MV-4-11 (cell line): ENCODE measurements at places on chromosomes 1 and 21.

DNA sequence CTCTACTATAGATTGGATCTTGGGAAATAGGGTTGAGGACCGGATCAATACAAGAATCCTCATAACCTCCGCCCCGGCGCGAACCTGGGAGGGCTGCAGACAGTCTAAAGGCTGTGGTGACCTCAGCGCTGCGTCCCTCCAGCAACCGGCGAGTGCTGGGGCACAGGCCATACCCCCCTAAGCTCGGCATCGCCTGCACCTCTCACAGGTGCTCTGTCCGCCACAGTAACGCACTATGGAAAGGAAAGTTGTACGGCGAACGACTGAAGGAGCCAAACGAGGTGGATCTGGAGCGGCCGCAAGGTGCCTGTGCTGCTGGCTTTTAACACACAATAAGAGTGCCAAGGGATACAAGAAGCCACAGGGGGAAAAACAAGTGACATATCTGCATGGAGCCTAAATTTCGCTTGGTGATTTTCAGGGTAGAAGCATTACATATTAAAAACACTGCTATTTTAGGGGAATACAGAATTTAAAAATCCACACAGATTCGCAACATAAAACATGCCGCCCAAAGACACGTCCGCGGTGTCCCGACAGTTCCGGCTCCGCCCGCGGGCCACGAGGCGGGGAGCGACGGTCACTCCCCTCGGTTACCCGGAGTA, 1.4 kb upstream of the RBM15 start:
- peak; percentile 42 for DNase-seq

- DNase-seq = peak; percentile 49
Observed at GRCh38 chr1:58155418-58156123, 391.0 kb downstream of the OMA1 start.

GRCh38 chr1:216055004-216055403, 368.2 kb downstream of the USH2A start:
- DNase-seq = no peak

DNA sequence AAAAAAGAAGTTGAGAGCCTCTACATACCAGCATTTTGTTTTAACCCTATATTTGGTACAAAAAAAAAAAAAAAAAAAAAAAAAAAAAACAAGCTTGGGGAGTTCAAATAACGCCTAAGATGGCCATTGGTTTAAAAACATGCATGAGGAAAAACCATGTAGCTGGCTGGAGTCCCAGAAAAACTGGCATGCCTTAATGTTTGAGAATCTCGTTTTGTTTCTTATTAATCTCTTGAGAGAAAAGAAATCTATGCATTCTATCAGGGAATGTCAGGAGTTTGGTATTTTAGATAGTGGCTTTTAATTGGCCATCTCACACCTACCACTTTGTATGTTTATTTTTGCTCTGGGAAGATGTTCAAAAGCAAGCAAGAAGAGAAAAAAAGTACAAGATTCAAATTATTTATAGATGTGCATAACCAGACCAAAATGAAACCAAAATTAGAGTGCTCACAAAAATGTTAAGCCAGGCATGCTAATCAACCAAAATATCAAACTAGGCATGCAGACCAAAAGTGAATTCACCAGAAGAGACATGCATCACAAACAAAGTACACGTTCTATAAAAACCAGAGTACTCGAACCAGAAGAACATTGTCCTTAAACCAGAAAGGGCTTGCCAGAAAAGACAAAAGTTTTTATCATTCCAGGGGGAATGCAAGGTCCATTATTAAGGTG, 156.6 kb downstream of the AK5 start:
- DNase-seq = no peak

- DNase-seq = no peak
Observed at GRCh38 chr1:91609551-91609950, 108.9 kb downstream of the CDC7 start.

- DNase-seq = no peak
Observed at GRCh38 chr1:43134068-43134467, 38.0 kb downstream of the EBNA1BP2 start.

- no peak for DNase-seq
Observed at GRCh38 chr1:212973899-212974298, 23.6 kb downstream of the VASH2 start.

DNA sequence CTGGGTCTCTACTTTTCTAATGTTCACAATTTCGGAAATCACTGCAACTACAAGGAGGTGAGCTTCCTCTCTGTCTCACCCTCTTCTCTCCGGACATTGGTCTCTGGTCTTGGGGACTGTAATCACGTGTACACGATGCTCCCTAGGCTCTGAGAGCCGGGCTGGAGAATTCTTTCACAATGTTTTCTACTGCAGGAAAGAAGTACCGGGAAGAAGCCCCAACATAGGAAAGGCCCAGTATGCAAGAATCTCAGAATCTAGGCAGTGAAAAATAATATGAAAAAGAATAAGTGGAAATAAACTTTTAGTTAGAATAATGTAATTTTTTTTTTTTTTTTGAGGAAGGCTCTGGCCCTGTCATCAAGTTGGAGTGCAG, 13.5 kb upstream of the HJV start:
- DNase-seq = peak; percentile 60
